Fibroblast of the aortic adventitia (primary cell): ENCODE measurements at places on chromosomes 1 and 21. TPM values are rescaled to one million over a fixed set of nuclear protein-coding genes. Genes with fewer than 3 reads are reported as not detected.
A peak's percentile ranks its signal among the peaks of the same experiment; 100 is the strongest.

DNA sequence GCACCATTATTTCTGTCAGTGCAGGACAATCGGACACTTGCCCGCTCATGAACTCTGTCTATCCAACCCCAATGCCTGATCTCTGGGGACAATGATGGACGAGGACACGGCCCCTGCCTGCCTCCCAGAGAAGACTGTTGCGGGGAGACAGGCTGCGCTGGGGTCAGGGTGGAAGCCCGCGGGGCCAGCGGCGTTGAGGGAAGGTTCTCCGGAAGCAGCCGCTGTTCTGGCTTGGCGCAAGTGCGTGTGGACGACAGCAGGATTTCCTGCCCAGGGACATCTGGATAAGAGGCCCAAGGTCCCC is 18.8 kb downstream of the RHBG start:
- no peak for DNase-seq

The LORICRIN gene
- total RNA-seq: not detected in 2 replicates

DNA sequence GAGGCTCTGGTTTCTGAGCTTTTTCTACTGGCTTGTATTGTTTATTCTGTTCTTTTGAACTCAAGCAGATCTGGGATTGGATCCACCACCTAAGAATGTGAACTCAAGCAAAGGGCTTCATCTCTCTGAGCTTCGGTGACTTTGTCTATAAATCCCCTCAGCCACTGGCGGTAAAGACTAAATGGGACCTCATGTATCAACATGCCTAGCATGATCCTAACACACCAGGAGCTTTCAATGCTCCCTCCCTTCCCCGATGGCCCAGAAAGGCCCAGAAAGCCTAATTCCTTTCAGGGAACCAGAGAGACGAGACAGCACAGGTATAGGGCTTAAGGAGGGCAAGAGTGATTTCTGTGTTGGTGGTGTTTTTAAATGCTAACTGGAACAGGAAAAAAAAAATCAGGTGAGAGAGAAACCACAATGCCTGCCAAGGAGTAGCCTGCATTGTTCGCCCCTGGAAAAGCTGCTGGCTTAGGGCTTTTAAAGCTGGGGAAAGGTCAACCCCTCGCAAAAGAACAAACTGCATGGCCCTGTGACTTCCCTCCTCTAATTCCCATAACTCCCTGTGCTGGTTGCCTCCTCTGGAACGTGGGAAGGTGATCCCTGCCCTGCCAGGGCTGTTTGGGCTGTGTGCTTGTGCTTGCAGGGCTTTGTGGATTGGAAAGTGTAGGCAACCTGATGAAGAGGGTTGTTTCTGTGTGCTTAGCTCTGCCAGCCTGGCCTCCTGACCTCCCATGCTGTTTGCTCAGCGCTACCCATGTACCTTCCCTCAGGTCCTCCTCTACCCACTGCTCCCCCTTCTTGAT is 147.0 kb downstream of the PLPP3 start:
- DNase-seq: no peak

The HCN3 gene
- total RNA-seq: 0.08 and 1.4 TPM in 2 replicates

The LCE1B gene
- total RNA-seq: not detected in 2 replicates

DNA sequence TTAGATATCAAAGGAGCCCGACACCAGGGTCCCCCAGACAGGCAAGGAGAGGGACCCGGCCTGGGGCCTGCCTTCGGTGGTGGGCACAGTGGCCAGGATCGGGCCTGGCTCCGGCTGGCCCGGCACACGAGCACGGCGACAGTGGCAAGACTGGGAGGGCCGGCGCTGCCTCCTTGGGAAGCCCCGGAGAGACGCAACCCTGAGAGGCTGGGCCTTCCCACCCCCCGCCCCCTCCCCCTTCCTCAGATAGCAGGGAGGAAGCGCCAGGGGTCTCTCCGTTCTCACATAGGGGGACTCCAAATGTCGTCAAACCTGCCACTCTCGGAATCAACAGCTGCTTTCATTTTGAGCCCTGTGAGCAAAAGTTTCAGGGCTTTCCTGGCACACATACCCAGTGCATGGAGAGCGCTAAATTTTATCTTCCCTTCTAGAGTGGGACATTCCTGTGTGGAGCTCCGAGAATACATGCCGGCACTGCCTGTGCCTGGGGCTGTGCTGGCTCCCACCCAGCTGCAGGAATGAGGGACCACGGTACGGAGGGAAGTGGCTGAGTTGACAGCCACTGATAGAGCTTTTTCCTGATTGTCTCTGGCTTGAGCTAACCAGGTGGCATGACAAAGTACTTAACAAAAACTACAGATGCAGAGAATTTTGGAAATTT is 62.4 kb downstream of the CD247 start:
- DNase-seq: peak; percentile 13

The LIPI gene
- total RNA-seq: not detected in 2 replicates

The ANGPTL1 gene
- 6.0 and 6.6 TPM in 2 replicates for total RNA-seq

The GPR37L1 gene
- not detected in 2 replicates for total RNA-seq

The GAS5 gene
- 453 and 516 TPM in 2 replicates for total RNA-seq

DNA sequence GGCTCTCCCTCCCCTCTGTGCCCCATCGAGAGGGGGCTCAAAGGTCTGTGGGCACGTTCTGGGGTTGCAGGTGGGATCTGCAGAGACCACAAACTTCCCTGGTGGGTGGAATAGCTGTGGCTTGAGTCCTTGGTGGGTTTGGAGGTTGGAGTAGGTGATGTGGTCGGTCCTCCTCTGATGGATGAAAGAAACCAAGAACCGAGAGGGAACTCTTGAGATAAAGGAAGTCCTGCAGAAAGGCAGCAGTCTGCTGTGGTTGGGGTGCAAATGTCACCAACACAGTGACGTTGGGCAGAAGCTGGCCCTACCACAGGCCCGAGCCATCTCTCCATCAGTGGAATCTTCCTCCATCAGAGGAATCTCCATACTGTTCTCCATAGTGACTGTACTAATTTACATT is 171.8 kb downstream of the FCRL5 start:
- DNase-seq: no peak

The MNDA gene
- not detected in 2 replicates for total RNA-seq

The NBPF20 gene
- total RNA-seq: 1.8 and 2.1 TPM in 2 replicates

The PEX10 gene
- total RNA-seq: 12.8 and 24.9 TPM in 2 replicates

GRCh38 chr1:50438945-50439344 is 15.7 kb upstream of the DMRTA2 start:
- no peak for DNase-seq

DNA sequence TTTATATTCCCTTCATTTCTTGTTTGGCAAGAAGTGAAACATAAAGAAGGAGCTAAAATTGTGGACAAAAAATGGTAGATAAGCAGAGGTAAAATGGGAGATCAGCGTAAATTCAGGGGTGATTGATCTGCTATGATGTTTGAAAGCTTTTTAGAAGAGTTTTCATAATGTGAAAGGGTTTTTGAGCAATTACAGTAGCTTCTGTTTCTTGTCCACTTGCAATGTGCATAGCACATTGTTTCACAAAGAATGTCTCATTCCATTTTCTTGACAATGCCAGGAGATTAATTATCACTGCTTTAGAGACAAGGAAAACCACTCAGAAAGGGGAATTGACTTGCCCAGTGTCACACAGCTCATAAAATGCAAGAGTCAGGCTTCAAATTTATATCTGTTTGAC is 65.9 kb upstream of the PLPPR4 start:
- no peak for DNase-seq

DNA sequence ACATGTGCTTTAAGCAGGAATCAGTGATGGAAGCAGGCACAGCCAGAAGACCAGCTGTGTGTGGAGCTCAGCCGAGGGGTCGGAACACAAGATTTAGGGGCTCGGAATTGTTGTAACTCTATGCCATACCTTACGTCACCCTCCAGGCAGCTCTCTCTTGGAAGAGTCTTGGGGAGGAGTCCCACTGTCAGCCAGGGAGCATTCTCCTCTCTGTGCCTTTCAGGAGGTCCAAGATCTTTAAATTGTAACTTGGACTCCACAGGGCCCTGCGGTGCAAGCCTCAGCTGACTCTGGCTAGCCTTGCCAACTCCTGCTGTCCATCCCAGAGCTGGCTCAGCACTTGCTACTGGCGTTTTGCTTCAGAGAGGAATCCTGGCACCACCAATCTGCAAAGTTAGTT is 26.4 kb upstream of the ROR1 start:
- DNase-seq: peak; percentile 57

DNA sequence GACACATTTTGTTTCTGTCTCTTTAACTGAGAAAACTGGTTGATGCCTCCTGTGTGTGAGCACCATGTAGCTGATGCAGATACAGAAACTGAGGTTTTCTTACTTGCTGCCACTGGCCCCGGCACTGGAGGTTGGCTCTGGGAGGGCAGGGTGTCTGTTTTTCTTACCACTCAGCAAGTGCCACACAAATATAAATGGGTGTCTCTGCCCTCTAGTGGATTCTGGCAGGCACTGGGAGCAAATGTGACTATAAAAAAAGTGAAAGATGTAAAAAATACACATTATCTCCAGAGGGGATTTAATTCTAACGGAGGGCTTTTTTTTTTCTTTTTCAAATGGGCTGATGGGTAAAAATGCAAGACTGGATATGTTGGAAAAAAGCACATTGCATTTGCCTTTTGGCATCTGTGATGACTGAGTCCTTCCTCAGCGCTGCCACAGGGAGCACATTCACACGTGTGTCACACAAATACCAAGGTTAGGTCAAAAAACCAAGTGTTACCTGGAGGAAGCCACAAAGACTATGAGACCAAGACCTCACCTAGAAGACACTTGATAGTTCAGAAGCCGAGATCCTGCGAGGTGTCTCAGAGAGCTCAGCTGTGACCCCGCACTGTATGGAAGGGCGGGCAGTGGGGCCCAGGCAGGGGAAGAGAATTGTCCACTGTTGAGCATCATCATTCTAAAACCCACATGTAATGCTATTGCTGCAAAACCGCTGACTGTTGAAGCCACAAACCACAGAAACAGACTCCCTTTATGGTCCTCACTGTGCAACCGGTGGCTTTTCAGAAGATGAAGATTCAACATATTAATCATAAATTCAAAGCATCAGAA is 18.9 kb downstream of the PGBD2 start:
- peak; percentile 61 for DNase-seq

DNA sequence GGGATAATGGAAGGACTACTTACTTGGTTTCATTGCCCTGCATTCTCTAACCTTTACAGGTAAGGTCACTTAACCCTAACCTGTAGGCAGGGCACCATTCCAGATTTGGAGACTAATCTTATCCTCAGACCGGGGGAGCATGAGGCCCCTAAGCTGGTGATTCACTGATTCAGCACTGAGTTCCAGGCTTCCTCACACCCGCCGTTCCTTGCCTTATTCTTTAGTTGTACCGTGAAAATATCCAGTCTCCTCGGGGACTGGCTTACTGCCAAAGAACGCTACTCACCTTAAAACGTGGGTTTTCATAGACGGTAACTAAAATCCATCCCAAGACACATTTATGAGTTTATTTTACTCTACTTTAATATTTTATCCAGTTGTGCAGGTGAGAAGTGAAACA is 44.3 kb upstream of the COL24A1 start:
- DNase-seq: no peak

GRCh38 chr21:38389896-38390295 is 108.4 kb downstream of the ERG start:
- peak; percentile 71 for DNase-seq

GRCh38 chr1:26296340-26297056 is 9.9 kb downstream of the UBXN11 start:
- no peak for DNase-seq

- peak; percentile 4 for DNase-seq
Measured at GRCh38 chr1:222886878-222887351, 72.1 kb downstream of the DISP1 start.

The SH2D5 gene
- total RNA-seq: 1.6 and 3.2 TPM in 2 replicates

DNA sequence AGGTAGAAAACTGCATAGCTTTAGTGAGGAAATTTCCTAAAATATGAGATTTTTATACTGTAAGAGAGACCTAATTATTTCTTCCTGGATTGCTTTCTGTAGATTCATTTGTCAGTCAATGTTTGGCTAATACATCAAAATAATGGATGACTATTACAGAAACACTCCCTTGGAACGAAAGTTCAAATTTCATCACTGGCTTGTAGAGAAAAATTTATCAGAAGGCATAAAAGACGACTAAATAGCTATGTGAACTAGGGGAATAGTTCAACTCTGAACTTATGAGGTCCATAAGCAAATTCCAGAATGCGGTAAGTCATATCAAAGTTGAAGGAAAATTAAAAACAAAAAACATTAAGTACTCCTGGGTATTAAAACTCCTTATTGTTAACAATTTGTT is 36.0 kb downstream of the WNT2B start:
- peak; percentile 75 for DNase-seq

DNA sequence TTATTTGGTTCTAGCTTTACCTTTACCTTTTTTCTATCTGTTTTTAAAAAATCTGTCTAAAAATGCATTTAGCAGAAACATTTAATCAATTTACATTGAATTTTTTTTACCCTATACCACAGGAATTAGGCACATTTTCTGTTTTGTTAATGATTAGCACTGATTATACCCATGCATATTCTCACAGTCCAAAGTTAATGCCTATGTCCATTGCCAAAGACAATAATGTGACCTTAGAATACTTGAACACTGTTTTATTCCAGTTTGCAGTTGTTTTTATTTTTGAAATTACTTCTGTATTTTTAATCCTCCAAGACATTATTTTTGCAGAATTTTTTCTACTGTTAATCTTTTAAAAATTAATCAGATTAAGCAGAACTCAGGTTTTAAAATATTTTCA is 11.0 kb upstream of the AMY2B start:
- no peak for DNase-seq

The BRDT gene
- total RNA-seq: not detected in 2 replicates

The SLC44A3 gene
- 1.6 and 2.9 TPM in 2 replicates for total RNA-seq

The HLX gene
- total RNA-seq: 4.1 and 25.4 TPM in 2 replicates

GRCh38 chr1:1358433-1359271 is at the start of gene MXRA8:
TSS of gene MXRA8 (minus strand) at chr1:1358555. CDS start at chr1:1358504, 51 bp downstream.
- DNase-seq: peak; percentile 96

DNA sequence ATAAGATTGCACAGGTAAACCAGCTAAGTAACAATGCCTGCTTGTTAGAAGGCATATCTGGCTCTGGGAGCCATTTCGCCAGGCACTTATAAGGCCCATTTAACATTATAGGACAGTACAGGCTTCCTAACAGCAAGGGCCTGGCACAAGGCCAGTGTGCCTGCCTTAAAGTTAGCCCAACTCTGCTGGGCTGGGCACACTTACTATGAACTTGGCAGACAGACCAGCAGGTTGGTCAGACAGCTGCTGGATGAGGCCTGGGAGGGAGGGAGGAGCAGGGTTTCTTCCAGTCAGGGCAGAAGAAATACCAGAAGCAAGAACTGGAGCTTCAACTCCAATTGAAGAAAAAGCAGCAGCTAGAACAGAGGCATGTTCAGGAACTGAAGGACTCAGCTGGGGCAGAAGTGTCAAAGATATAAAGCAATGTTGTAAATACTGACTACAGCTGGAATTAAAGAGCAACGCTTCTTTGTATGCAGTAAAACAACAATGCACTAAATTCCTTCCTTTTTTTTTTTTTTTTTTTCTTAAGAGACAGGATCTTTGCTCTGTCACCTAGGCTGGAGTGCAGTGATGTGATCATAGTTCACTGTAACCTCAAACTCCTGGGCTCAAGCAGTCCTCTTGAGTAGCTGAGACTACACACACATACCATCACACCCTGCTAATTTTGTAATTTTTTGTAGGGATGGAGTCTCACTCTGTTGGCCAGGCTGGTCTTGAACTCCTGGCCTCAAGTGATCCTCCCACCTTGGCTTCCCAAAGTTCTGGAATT is 4.9 kb downstream of the CACHD1 start:
- peak; percentile 13 for DNase-seq

The ADORA1 gene
- total RNA-seq: 0.72 and 6.5 TPM in 2 replicates

GRCh38 chr1:168506204-168506819 is 37.5 kb downstream of the XCL2 start:
- peak; percentile 74 for DNase-seq
